Heart left ventricle (tissue), 16 donors: ENCODE measurements at places on chromosomes 2 and 18. TPM values are rescaled to one million over a fixed set of nuclear protein-coding genes. Genes with fewer than 3 reads are reported as not detected.

Gene FEV
- total RNA-seq, result not detected

Gene ST8SIA3
- total RNA-seq, result not detected

Gene SERPINB10
- not detected for total RNA-seq

Gene TEKT4
- 0.16 TPM for total RNA-seq

Gene NXPH2
- not detected for total RNA-seq

Gene MOCOS
- 0.21 TPM for total RNA-seq

Gene CENPA
- total RNA-seq, result 26.8 TPM
